ENCODE measurements at places on chromosomes 1 and 21. TPM values are rescaled to one million over a fixed set of nuclear protein-coding genes. Genes with fewer than 3 reads are reported as not detected.

The CD53 gene
- 16.6 TPM for total RNA-seq

The BSND gene
- not detected for total RNA-seq

The FCGR3B gene
- total RNA-seq, result not detected

The GPR153 gene
- 2.3 TPM for total RNA-seq

The LYSMD1 gene
- 9.6 TPM for total RNA-seq

The CFHR1 gene
- not detected for total RNA-seq

The TACSTD2 gene
- 106 TPM for total RNA-seq

GRCh38 chr1:29120367-29120766 is 3.3 kb downstream of the TMEM200B start:
- no peak for DNase-seq

- no peak for DNase-seq
Measured at GRCh38 chr1:9152535-9152934, 23.6 kb upstream of the GPR157 start.

DNA sequence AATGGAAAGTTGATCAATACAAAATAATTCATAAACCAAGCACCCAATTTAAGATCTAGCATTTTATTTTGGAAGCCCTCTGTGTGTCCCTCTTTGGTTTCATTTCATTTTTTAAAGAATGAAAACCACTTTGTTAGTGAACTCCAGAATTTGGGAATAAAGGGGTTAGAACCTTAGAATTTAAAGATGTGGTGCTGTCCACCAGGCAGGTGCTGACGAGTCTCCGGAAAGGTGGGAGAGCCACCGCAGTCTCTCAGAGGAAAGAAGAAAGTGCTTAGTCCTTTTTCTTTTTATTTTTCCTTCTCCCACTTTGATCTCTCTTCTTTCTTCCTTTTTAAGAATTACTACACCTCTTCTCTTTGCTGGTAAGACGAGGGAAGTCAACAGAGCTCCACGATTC is 20.5 kb upstream of the HIVEP3 start:
- DNase-seq, result no peak

DNA sequence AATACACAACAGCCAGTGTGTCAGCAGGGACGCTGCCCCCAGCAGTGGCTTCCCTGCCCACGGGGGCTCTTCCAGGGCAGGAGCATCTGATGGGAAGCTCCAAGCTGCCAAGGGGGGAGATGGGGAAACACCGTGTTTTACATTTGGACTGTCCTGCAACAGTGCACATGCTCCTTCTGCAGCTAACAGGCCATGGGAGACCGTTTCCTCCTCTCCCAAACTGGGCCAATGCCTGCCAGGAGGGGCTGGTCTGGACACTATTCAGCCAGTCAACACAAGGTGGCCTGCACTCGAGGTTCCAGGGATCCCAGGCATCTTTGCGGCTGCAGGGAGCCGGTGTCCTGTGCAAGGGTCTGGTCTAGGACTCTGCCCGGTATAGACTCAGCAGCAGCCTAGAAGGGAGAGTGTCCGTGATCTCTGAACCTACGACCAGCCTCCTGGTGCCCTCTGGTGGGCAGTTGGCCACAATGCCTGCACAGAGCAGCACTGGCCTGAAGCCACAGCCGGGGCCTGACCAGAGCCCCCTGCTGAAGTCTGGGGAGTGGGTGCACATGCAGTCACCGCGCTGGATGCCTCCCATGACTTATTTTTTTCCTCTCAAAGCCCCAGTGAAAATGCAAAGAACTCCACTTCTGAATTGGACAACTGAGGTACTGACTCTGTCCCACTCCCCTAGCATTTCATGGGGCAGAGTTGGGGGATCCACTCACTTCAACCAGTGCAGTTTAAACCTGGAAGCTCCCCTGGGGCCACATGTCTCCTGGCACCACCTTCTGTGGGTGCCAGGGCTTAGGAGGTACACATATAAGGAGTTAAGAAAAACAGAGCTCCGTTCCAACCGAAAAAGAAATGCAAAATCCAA is 33.3 kb downstream of the RCC2 start:
- peak; percentile 70 for DNase-seq

DNA sequence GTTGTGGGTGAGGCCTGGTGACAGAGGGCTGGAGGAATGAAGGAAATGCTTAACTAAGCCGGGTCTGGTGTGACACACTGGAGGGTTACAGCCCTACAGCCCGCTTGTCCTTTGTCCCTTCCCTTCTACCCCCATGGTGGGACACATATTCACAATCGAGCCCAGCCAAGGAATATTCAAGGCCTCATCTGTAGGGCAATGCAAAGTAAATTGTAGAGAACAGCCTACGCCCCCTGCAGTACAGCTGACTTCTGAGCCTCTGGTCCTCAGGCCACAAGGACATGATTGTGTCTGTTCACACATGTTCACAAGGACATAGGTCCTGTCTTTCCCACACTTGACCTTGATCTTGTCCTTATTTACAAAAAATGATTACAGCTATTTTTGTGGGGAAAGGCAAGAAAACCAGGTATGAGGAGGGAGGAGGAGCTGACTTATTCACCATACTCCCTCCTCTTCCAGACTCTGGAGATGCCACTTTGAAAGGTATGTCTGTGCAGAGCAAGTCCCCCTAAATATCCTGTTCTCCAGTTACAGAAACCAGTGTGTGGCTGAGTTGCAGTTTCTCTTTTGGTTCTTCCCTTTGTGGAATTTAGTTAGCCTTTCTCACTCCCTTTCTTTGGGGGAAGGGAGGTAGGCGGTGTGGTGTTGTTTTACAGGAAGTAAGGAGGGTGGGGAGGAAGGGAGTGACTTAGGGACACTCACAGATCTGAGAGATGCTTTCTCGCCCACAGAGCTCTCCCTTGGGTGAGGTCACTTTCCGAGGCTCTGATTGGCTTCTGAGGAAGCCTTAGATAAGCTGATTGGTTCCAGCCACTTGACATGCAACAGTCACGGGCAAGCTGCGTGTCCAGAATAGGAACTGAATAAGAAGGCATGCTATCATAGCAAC is 14.6 kb downstream of the POLR3GL start:
- DNase-seq, result peak; percentile 94

GRCh38 chr1:185804608-185805007 is 70.4 kb downstream of the HMCN1 start:
- DNase-seq, result no peak

DNA sequence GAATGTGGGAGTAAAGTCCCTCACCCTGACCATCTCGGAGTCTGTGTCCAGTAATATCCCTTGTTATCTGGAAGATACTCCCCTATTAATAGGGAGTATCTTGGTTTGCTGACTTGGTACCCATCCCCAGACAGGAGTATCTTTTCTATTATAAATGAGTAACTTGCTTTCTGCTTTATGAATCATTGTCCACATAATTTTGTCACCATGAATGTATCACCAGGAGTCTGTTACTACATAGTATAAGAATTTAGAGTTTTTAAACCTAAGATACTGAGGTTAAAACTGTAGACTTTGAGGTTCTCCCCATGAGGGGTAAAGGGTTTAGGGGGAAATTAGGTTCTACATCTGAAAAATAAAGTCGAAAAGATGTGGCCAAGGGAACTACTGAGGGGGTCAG is 175.6 kb downstream of the FCRL5 start:
- DNase-seq, result no peak

DNA sequence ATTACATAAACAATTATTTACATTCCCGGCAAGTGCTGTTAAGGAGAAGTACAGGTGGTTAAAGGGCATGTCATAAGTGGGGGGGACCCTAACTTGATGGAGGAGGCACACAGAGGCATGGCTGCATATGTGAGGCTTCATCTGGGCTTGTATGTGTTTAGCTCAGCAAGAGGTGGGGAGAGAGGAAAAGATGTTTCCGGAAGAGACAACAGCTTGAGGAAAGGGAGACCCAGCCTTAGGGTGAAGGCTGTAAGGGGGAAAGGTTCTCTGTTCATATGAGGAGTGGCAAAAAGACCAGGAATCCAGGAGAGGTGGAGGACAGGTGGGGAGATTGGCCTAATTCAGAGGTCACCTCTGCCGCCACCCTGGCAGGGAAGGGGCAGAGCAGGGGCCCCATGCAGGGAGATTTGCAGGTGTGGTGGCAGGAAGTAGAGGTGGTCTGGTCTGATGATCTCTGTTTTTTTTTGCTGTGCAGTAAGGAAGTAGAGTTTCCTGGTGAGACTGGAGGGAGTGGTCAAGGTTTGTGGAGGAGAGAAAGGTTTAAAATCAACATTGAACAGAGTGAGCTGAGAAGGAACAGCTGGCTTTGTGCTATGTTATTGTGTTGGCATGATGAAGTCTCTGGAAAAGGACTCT is 9.0 kb downstream of the TRAF5 start:
- DNase-seq, result no peak

DNA sequence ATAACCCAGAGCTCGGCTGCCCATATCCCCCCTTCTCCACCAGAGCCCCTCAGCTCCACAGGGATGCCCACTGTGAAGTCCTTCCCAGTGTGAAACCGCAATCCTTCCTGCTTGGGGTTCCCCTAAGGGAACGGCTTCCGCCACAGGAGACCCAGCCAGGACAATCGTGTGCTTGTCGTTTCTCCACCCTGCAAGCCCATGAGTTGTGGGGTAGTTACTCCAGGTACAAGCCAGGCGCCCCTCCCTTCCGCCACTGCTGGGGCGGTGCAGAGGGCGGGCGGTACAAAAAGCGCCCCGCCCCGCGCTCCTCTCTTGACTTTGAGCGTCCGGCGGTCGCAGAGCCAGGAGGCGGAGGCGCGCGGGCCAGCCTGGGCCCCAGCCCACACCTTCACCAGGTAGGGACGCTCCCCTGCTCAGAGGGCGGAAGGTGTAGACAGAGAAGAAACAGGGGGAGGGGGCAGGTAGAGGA is at the start of gene TINAGL1:
Gene TINAGL1 (plus strand): TSS at position 315 of the 469 bp plus-strand sequence. CDS start 634 bp downstream, outside the sequence.
- peak; percentile 78 for DNase-seq

DNA sequence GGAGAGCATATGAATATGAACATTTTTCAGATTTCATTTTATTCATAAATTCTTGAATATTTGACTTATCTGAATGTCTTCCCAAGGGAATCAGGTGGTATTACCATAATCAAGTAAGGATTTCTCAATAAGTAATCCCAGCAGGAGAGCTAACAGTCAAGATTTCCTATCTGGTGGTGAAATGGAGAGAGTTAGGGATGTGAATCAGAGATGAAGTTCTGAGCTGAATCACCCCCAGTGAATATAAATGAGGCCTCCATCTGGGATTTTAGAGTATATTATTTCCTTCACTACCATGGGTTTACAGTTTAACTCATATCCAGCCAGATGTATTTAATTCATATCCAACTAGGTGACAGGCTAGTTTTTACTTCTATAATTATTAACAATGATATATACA is 61.5 kb upstream of the RGS2 start:
- no peak for DNase-seq

DNA sequence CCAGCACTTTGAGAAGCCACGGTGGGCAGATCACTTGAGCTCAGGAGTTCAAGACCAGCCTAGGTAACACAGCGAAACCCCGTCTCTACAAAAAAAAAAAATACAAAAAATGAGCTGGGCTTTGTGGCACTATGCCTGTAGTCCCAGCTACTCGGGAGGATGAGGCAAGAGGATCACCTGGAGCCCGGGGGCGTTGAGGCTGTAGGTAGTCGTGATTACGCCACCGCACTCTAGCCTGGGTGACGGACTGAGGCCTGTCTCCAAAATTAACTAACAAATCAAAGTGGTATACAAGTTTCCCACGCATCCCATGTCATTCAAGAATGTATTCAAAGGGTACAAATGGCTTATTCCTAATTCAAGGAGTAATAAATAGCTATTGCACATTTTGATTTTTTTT is 2.4 kb downstream of the AUNIP start:
- no peak for DNase-seq

- peak; percentile 31 for DNase-seq
Measured at GRCh38 chr1:209675565-209676154, 448 bp downstream of the G0S2 start.

DNA sequence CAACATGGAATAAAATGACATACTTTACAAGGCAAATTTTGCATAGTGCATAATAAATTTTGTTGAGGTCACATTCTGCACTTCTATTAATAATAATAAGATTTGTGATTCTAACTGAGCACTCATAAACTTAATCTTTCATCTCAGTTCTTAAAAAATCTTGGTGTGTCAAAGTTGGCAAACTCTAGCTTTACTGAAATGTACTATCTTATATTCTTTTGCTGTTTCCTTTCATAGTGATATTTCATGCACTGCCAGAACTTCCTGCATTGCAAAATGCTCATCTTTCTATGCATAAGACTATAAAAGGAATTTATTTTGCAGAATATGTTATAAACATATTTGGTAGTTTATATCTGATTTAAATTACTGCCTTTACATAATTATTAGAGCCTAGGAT is 797.6 kb downstream of the ADGRL2 start:
- DNase-seq, result no peak

- no peak for DNase-seq
Measured at GRCh38 chr1:91026320-91026719, 4.5 kb upstream of the ZNF644 start.

DNA sequence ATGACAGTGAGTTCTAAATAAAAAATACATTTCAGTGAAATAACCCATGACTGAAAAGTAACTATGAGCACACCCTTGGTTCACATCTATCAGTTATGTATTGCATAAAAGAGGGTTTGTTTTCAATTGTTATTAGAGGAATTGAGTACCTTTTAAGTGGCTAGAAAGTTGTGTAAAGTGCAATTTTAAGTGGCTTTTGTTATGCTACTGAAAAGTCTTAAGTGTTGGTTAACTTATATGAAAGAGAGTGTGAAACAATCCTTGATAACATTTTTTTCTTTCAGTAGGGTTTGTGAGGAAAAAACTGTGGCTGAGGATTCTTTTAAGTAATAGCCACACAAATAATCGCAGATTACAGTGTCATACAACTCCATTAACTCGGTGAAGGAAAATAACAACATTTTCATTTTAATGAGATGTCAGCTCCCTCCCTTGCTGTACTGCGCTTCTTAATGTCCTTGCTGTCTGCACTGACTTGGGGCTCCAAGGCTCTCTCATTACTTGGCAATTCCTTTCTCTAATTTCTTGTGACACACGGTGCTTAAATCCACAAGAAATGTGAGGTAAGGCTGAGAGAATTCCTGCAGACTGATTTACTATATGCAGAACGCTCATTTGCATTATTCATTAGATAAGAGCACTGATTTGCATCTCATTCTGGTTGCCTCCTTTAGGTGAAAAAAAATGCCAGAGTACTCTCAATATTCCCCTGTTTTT is 40.6 kb downstream of the NTNG1 start:
- no peak for DNase-seq

DNA sequence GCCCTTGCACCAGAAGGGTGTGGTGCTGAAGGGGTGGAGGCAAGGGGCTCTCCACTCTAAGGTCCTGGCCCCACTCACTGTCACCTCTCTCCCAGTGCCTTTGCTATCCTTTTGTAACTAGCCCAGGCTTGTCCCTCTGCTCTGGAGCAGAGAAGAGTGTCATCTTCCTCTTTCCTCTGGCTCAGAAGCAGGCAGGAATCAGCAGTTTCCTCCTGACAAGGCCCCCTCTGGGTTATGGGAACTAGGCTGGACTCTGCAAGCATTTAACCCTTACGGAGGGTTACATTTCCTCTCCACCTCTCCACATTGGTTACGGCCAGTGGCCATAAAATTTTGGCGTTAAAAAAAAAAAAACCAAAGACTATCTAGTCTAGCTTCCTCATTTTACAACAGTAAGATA is 30.4 kb downstream of the PLXNA2 start:
- no peak for DNase-seq

Data from body of pancreas (tissue), 4 donors.